Activated gamma-delta T cell treated with anti-CD3 and anti-CD28 coated beads, Interleukin-2, amount 50 U/mL, for 16 hours (primary cell): ENCODE measurements at places on chromosomes 4 and X.

DNA sequence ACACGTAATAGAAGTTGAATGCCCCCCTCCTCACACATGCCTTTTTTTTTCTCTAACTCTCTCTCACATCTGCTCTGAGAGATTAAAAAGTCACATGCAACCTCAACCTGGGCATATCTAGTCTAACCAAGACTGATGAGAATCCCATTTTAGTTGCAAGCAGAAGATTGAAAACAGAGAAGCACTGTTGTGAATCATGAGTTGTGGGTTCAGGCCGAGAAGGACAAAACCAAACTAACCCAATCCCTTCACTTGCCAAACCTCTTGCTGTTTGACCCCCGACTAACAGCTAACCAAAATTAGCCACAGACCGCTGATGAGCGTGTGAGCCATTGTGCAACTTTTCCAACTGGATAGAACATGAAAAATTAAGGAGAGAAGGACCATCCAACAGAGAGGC is 31.8 kb downstream of the CXCL1 start:
- no peak for DNase-seq

DNA sequence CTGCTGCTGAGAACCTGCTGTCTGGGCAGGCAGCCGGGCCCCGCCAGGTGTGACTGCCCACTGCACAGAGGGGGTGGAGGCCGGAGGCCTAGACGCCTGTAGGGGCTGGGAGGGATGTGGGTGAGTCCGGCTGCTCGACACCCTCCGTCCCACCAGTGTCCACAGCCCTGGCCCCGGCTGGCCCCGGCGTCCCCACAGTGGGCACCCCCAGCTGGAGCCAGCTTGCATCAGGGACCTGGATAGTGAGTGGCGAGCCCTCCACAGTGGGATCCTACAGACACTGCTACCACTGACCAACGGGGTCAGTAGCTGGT is 34.7 kb upstream of the SPON2 start:
- no peak for DNase-seq

DNA sequence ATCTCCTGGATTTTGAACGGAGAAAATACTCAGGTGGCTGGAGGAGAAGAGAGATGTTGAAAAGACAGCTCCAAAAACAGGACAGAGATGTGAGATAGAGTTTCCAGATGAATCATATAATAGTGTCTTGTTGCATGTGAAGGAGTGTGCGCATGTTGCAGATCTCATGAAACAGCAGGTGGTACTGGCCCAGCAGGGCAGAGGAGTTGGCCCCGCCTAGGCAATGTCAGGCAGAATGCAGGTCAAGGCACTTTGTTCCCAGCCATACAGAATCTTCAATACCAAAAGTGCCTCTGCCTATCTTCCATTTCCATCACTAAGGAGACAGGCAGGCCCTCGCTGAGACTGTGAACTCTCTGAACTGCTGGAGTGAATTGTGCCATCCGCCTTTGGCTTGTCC is 63.9 kb upstream of the FAT1 start:
- no peak for DNase-seq

DNA sequence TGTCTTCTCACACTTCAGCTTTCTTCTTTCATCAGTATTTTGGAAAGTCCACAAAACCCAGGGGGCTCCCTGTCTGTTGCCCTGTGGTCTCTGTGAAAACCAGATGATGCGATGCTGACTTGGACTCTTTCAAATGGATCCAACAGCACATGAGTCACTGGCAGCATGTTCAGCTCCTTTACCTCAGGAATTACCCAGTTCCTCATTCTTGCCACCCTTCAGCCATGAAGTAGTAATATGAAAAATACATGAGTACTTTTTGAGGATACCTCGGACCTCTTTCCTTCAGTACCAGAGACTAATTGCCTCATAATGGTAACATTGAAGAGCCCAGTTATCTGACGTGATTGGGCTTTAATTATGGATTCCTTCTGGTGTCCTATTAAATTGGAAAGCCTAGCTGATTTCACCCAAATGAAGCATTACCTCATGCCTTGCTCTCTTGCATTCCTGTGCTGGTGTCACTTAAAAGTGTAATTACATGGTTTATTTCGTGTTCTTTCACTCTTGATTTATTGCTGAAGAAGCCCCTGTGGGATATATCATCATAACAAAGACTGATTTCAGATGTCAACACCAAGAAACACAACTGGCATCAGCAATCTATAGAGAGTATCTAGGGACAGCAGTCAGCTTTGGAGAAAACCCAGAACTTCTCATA is 63.4 kb downstream of the NFKB1 start:
- DNase-seq: no peak

- DNase-seq: no peak
These were observed 702.5 kb downstream of the ARAP2 start for GRCh38 chr4:35541888-35542213.

DNA sequence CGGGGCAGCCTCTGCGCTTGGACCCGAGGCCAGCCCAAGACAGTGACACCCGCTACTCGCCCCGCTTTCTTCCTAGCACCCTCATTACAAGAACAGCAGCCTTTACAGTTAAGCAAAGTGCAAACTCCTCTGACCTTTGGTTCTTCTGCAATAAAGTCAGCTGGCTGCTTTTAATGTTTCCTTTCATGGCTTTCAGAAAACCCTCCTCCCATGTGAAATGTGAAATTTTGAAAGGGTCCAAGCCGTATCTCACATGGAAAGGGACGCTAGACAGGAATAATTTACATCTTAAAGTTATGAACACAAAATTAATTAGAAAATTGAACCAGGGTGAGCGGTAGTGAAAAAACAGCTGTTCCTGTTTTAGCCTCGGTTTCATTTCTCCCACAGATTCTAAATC is 520.1 kb upstream of the FRG1 start:
- DNase-seq: no peak

DNA sequence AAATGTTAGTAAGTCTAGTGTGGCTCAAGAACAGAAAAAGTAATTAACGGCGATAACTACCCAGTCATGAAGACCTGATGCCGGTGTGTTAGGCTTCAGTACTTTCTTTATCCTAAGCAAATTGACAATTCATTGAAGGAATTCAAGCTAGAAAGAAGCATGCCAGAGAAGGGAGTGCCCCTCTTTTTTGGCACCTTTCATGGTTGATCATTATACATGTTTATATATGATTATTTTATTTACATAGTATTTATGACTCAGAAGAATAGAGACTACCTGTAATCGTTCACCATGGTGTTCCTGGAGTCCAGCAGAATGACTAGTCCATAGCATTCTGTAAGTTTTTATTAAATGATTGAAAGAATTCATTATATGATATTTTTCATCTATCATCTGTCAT is 548.3 kb upstream of the SLIT2 start:
- DNase-seq: no peak

GRCh38 chrX:31658360-31658759 is 586.5 kb upstream of the FTHL17 start:
- no peak for DNase-seq

DNA sequence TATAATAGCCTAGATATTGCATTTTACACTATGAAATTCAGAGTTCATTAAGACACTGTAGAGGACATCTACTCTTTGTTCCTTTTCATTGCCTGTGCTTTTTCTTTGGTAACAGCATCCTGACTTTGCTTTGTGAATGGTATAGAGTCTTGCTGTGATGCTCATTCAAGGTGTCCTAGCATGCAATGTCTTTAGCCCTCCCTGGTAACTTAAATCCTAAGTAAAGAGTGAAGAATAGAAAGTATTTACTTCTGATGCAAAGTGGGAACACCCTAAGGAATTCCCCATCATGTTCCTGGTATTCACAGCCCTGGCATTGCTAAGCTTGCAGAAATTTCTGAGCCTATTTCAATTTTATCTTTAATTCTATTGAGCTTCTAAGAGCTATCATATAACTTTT is 400.1 kb downstream of the FAT4 start:
- no peak for DNase-seq

GRCh38 chr4:56760183-56760582 is 61.3 kb downstream of the SPINK2 start:
- no peak for DNase-seq

DNA sequence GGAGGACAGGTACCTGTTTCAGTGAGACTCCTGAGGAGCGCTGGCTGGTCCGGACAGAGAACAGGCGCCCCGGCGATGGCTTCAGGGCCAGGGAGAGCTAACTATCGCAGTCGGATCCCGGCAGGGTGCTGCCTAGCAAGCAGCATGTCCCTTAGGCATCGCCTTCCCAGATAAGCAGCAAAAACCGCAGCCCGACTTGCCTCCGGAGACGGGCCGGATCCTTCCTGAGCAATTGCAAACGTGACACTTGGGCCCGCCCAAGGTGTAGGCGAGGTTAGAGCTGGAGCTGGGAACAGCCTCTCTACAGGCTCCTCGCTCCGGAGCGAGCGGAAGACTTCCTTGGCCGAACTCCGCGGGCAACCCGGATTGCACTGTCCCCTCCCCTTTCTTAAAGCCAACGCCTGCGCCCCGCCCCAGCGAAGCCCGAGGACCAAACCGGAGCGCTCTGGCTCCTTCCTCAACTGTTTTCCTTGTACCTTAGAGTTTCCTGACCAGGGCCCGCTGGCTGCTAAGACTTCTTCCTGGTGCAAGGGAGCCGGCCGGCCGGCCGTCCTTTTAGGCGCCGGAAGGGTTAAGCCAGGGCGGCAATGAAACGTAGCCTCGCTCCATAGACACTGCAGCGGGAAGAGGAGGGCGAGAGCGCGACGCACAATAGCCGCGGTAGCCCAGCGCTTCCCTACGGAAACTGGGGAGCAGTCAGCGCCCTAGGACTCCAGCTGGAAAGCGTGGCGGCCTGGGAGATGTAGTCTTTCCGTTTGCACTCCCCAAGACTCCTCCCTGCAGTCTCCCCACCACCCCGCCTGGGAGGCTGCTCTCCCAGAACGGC is at the start of gene OPHN1:
Gene OPHN1, minus strand, starts transcription at position 341 of the 826 bp plus-strand sequence. CDS start 475 bp downstream, outside the sequence.
- DNase-seq: no peak

GRCh38 chr4:140296335-140297220 is 76.9 kb upstream of the SCOC start:
- DNase-seq: no peak

- DNase-seq: no peak
These were observed 41.5 kb downstream of the ASMT start for GRCh38 chrX:1656379-1656778.

DNA sequence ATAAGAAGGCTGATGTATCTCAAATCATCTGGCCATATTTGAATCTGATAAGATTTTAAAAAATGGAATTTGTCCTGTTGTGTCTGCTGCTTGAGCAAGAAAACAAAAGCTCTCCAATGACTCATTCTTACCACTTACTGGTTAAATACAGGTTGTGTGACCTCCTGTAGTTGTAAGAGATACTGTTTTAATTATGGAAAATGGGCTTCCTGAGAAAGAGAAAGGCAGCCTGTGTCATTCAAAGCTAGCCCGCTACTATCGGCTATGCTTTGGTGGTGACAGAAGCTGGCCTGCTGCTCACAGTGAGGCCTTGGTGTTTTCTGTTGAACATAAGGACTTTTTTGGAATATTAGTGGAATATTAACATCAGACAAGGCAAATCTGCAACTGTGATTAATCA is 1722.1 kb upstream of the PCDH10 start:
- DNase-seq: no peak

- no peak for DNase-seq
These were observed 179.4 kb downstream of the FBXW7 start for GRCh38 chr4:152356428-152357034.

DNA sequence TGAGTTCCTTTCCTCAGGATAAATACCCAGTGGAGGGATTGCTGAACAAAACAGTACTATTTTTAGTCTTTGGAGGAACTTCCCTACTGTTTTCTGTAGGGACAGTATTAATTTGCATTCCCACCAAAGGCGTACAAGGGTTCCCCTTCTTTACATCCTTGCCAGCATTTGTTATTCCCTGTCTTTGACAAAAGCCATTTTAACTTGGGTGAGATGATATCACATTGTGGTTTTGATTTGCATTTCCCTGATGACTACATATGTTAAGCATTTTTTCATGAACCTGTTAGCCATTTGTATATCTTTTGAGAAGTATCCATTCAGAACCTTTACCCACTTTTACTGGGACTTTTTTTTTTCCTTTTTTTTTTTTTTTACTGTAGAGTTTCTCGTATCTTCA is 126.2 kb upstream of the ANXA10 start:
- DNase-seq: no peak

- no peak for DNase-seq
These were observed 137.2 kb downstream of the FNIP2 start for GRCh38 chr4:158906073-158906472.

GRCh38 chr4:109691411-109691920 is 11.8 kb downstream of the CASP6 start:
- no peak for DNase-seq

GRCh38 chrX:40683245-40683644 is 35.9 kb upstream of the CXorf38 start:
- no peak for DNase-seq

GRCh38 chr4:76420762-76421581 is at the start of gene CCDC158:
CCDC158 (minus strand) TSS chr4:76421141; CDS start chr4:76403207, 17,934 bp downstream.
- DNase-seq: no peak

- DNase-seq: no peak
These were observed 57.6 kb downstream of the N4BP2 start for GRCh38 chr4:40114206-40114605.

DNA sequence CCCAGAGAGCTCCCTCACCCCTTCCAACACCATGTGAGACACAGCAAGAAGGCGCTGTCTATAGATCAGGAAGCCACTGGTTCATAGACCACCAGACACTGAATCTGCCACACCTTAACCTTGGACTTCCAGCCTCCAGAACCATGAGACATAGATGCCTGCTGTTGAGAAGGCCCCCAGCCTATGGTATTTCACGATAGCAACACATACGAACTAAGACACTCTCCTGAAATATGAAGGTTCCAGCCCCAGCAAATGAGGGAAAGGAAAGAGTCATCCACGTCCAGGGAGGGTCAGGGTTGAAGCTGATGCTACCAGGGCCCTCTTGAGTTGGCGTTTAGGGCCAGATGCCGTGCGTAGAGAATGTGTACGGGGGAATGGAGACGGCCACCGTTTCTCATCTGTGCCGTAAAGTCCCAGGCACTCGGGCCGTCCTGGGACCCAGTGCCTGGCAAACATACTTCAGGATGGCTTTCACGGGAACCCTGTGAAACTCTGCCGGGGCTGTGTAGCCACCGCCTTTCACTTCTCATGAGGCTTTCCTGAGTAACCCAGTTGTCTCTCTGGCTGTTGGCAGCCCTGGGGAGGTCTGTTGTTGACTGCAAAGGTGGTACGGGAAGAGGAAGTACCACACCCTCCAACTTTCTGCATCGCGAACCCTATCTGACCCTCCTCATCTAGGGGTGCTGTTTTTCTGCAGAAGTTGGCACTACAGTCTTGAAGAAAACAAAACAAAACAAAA is 17.7 kb upstream of the P2RY8 start:
- no peak for DNase-seq

DNA sequence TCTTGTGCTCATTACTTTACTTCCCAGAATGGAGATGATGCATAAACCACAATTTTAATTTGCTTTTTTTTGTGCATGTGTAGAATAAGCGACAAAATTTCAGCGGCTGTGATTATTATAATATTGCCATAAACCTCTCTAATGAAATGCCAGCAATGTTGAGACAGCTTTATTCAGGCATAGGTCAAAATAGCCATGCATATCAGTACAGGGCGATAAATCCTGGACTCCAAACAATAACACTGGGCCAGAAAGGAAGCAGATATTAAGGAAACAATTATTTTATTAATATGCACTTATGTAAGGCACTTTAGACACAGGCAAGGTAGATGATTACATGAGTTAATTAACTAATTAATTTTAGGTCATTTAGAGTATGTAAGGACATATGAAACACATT is 47.1 kb downstream of the ARHGEF38 start:
- DNase-seq: no peak

GRCh38 chr4:3771939-3772495 is 5.8 kb downstream of the ADRA2C start:
- DNase-seq: no peak
